ENCODE measurements at places on chromosomes 2 and 18.
A peak's percentile ranks its signal among the peaks of the same experiment; 100 is the strongest.

DNA sequence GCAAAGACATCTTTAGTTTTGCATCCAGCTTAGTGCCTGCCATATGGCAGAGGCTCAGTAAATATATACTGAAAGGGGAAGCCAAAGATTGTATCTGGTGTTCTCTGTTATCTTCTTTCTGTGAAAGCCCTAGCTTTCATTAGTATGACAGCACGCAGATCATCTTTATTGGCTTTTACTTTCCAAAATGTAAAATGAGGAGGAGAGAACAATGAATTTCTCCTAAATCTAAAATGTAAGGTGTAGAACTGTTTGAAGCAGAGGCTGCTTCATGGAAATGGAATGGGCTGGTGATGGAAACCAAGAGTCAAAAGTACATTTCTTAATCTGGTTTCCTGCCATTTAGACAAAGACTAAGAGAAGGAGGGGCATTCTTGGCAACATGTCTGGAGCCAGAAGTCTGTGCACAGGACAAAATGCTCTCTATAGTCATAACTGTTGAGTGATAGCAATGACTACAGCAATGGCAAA is 1029.9 kb upstream of the PIK3C3 start:
- DNase-seq: peak; percentile 81

DNA sequence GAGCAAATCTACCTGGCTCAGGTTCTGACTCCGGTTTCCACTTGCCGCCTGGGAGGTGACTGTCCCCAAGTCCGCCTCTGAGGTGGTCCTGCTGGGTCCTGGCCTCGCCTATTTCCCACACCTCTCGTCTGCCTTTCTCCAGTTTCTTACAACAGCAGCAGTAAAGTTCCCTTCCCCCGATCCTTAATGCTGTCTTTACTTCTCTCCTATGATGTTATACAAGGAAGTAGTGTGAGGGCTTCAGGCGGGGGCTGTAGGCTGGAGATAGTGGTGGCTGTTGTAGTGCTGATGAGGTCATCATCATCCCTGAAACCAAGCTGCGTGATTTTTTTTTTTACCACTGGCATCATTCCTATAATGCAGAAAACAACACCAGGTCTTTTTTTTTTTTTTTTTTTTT is 18.9 kb downstream of the TGIF1 start:
- no peak for DNase-seq

- no peak for DNase-seq
Observed at GRCh38 chr2:28556303-28556702, 60.4 kb downstream of the PLB1 start.

DNA sequence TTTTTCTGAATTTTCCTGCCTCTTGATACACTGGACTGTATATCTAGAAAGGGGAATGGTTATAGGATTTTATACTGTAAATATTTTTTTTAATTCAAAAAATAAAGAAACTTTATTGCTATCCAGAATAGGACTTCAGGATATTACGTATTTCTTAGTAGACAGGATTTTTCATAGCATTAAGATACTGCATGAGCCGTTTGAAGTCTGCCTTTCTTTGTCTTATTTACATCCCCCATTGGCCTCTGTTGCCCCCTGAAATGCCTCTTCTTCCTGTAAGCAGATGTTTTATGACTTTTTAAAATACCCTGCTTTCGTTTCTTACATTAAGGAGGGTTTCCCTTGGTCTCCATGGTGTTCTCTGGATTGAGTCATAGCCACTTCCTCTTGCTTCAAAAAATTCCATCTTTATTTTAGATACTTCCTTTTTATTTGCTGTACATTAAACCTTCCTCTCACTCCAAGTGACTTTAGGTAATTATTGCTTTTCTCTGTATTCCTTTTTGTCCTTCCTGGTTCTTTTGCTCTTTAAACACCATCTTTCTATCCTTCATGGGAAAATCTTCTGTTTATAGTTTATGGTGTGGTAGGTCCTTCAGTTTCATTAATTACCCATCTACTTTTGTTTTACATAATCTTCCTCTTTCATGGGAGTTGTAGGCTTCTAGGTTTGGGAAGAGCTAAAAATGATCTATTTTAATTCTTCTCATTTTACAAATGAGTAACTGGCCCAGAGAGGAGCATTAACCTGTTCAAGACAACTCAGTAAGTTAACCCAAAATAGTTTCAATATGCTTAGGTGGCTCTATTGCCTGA is 72.6 kb downstream of the ZNF532 start:
- no peak for DNase-seq

DNA sequence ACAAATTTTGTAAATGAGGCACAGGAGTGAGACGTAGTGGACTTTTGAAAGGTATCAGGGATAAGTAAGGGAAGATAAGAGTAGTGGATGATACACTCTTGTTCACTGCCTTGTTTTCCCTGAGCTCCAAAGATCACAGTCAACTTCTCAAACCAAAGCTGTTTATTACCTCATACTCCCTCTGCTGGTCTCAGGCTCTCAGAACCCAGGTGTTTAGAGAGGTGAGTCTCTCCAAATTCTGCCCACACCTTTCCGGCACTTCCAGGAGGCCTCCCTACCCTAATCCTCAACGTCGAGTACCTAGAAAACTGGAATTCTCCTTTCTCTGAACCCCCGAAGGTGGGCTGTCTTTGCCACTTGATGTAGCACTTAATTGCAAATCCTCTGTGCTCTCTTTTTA is 621.1 kb downstream of the BCL11A start:
- peak; percentile 17 for DNase-seq

DNA sequence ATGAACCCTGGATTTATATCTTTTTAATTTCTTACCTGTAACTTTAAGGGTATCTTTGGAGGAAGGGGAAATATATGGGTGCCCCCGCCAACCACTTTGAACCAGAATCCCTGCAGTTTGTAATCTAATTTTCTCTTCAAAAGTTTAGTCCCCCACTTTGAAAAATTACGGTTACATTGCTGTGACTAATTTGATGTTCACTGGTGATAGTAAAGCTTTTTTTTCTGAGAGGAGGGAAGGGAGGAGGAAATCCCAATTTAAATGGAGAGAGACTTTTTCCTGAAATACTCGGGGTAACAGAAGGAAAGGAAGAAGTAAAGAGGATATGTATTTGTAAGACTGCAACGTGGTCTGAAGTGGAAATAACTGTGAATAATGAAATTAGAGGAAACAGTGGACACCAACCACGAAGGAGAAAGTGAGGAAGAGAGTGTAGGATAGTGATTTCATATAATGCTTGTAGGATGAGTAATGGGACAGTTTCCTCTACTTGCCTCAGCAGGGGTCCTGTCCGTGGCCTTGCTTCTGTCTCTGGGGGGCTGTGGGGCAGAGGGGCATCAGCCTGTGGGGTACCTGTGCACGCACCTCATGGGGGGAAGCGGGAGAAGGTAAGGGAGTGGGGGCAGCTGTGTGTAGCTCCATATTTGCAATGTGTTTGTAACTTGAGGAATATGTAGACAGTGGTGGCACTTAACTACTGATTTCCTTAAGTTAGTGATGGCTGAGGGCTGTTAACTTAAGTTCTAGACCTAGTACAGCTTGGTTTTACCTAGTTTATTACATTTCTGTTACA is 161.1 kb downstream of the LTBP1 start:
- DNase-seq: no peak

GRCh38 chr18:9898792-9899549 is 13.2 kb downstream of the TXNDC2 start:
- DNase-seq: peak; percentile 53

DNA sequence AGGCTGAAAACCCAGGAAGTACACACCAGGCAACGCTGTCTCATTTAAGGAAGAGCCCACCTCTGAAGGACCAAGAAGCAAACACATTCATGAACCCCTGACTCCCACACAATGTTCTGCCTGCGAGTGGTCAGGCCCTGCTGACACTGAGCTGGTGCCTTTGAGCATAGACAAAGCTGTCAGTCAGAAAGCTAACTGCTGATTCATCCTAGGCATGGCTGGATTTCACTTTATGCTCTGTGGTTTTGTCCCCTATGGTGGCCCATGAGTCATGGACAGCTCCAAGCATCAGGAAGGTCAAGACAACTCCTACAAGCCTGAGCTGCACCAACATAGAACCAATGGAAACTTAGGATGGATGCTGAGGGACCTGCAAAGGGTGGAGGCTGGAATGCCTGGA is 78.9 kb downstream of the UXS1 start:
- no peak for DNase-seq

DNA sequence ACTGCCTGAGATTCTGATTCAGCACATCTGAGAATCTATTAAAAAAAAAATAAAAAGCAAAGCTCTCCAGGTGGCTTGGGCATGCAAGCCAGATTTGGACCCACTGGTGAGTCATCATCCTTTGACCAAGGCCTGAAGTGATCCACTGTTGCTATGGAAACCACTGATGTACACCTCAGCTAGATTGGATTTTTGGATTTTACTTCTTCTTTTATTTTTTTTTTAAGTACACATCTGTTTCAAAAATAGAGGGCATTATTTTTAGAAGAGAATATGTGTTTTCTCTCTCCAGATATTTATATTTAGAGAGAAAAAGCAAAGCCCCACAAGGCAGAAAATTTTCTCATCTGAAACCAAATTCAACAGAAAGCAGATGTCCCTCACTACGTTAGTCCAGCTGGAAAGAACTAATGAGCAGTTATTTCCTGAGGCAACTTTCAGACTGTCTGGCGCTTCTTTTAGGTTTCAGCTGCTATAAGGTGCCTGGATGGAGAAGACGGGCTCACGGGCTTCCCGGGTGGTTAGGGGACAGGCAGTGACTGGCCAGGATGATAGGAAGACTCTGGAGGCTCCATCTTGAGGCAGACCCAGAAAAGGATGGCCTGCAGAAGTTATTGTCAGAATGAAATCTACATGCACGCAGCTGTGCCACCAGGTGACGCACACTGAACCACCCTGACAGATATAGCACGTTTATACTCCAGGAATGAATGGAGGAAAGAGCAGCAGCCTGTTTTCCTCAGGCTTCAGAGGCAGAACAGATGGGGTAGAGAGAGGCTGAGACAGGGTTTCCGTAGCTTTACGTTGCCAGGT is 50.5 kb downstream of the MRPL35 start:
- peak; percentile 48 for DNase-seq

DNA sequence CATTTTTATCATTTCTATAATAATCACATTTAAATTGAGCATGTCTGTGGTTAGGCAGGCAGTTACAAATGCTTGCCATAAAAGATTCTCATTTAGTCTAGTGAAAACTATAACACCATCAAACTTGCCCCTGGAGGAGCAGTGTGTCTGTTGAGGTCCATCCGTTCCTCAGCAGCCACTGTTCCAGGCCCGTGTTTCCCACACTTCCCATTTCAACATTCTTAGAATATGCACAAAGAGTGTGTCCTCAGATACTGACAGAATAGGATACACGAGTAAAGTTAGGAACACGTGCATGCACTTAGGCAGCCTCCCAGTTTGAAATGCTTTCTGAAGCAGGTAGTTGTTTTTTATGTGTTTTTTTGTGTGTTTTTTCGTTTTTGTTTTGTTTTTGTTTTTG is 39.9 kb downstream of the NCK2 start:
- DNase-seq: no peak

- DNase-seq: no peak
Observed at GRCh38 chr18:26696308-26696707, 148.0 kb upstream of the KCTD1 start.

GRCh38 chr18:8484951-8485350 is 124.3 kb upstream of the RAB12 start:
- DNase-seq: no peak

GRCh38 chr2:96809951-96810782 is 5.9 kb upstream of the CNNM3 start:
- no peak for DNase-seq

DNA sequence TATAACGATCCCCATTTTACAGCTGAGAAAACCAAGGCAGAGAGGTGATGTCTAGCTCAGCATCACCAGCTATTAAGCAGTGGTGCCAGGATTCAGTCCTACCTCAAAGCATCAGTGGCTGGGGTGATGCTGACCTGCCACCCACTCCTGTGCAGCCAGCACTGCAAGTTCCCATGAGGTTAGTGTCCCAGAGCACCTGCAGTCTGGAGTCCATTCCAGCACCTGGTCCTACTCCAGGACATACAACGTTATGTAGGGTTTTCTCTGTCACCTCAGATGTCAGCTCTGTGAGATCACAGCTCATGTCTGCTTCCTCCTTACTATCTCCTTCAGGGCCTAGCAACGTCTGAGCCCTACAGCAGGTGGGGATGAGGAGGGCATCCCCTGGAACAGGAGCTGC is 328.0 kb upstream of the HS6ST1 start:
- no peak for DNase-seq

DNA sequence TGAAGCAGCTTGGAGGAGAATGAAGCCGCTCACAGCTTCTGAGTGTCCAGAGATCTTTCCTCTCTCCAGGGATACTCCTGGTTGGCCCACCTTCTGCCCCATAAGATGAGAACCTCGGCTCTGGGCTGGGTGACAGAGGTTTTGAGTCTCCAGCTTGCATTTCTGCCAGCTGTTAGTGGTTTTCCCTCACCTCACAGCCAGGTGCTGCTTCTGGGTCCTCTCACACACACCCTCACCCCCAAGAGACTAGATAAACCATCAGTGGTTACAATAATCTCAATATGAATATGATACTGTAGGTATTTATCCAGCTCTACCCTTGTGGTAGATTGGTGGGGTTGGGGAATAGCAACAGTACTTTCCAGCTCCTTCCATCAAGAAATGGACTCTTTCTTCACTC is 161.7 kb upstream of the SIX3 start:
- DNase-seq: no peak

- no peak for DNase-seq
Observed at GRCh38 chr2:215652388-215652787, 216.5 kb upstream of the FN1 start.

DNA sequence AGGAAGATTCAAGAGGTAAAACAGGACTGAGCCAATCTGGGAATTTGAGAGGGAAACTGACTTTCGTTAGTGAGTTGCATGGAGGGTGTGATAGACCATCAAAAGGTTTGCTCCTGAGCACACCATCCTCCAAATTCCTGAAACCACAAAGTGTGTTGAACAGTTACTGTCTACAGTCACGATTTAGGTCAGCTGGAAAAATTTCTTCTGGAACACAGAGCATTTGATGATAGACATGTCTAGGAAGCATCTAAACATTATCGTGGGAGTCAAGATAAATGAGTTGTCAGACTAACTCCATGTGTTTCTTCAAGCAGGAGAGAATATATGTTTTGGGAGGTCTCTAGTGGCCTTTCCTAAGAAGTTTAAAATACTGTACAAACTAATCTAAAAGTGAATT is 449.4 kb upstream of the SLC14A2 start:
- DNase-seq: no peak

GRCh38 chr2:134324430-134324829 is 70.6 kb downstream of the MGAT5 start:
- no peak for DNase-seq

DNA sequence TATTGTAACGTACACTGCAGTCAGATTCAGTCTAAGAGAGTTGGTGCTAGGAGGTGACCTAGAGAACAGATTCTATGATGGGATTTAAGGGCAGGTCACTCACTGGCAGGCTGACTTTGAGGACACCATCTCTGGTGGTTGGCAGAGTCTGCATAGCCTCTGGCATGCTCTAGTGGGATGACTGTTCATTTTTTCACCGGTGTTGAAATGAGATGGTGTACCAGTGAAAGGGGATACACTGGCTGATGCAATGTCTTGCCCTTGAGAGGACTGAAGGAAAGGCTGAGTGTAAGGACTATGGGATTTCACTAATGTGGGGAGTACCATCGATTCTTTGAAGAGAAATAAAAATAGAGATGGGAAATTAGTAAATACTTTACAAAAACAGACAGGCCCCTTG is 186.9 kb upstream of the PIEZO2 start:
- no peak for DNase-seq

GRCh38 chr2:105135436-105135835 is 97.6 kb downstream of the MRPS9 start:
- no peak for DNase-seq
